ENCODE measurements at places on chromosomes 11 and 22. TPM values are rescaled to one million over a fixed set of nuclear protein-coding genes. Genes with fewer than 3 reads are reported as not detected.
A peak's percentile ranks its signal among the peaks of the same experiment; 100 is the strongest.

DNA sequence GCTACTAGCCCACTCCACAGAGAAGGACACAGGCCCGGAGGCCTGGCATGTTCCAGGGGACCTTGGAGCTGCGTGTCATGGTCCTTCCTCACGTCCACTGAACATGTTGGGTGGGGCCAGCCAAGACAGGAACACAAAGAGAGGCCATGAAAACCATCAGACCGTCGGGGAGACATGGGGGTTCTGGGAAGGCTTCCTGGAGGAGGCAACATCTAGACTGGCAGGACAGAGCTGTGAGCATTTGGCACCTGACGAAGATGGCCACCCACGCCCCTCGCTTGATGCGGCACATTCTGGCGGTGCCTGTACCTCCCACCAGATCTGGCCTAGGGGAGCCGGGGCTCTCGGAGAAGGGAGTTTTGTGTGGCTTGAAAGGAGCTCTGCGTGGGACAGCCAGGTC lies 24.7 kb upstream of the ARHGAP8 start:
- no peak for DNase-seq

- peak; percentile 52 for DNase-seq
Measured at GRCh38 chr11:62544581-62545436, 1.8 kb downstream of the AHNAK start.

DNA sequence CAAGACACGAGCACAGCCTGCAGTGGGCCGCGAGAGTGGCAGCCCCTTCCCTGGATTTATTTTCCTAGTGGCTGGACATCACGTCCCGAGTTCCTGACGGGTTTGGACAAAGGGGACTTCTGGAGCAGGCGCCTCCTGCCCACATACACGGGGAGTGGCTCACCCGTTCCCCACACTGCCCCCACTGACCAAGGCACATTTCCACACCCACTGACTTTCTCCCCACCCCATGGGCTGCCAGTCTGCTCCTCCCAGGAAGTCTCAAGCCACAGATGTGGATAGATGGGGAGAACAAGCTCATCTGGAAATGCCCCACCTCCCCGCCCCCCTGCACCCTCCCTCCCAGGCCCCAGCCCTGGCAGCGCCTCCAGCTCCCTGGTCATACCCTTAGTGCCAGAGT lies 34.0 kb upstream of the FADD start:
- no peak for DNase-seq

- DNase-seq: peak; percentile 94
Measured at GRCh38 chr11:65420979-65421793, 1.4 kb upstream of the NEAT1 start.

DNA sequence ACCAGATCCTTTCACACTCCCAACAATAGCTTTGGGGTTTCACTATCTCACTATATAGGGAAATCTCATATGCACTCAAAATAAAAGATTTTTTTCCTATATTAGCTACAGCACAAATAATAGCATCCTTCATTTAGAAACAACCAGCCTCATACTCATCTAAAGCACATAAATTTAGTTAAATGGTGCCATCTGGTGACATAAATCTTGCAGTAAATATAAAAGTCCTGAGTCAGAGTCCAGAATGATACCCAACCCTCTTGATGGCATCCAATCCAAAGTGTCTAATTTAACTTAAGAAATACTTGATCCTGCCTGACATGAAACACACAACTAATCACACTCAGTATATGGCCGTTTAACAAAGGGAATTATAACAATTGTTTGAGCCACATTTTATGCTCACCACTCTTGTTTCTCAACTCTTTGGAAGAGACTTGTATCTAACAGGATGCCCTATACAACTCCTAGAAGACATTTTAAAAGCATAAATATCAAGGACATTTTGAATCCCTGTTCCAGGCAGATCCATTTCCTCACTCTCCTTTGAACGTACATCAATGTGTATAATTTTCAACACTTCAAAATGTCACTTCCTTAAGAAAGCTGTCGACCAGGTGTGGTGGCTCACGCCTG lies 36.2 kb downstream of the DLG2 start:
- no peak for DNase-seq

GRCh38 chr11:128484172-128484571 lies 103.2 kb downstream of the ETS1 start:
- no peak for DNase-seq

DNA sequence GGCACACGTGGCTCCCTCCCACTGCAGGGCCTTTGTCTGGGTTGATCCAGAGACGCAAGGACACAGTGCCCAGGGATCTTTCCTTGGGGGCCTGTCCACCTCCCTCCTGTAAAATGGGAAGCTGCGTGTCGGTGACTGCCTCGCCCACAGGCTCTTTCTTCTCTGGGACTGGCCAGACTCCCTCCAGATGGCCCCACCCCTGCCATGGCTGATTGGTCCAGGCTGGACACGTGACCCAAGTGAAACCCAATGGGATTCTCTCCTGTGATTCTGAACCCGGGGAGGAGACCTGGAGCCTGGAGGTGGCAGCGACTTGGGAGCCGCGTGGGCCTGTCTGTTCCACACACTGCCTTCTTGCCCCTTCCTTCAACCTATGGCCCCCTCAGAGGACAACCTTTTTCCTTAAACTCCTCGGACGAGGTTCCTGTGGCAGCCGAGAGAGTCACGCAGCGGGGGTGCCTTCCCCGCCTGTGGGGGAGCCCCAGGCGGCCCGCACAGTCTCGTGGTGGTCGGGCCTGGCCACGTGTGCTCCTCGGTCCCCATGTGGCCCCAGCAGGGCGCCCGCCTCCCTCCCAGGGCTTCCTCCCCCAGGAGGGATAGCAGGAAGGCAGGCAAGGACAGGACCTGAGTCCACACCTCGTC lies 12.4 kb upstream of the MPPED1 start:
- DNase-seq: no peak

- DNase-seq: peak; percentile 70
Measured at GRCh38 chr11:113289431-113290187, 24.8 kb upstream of the TTC12 start.

DNA sequence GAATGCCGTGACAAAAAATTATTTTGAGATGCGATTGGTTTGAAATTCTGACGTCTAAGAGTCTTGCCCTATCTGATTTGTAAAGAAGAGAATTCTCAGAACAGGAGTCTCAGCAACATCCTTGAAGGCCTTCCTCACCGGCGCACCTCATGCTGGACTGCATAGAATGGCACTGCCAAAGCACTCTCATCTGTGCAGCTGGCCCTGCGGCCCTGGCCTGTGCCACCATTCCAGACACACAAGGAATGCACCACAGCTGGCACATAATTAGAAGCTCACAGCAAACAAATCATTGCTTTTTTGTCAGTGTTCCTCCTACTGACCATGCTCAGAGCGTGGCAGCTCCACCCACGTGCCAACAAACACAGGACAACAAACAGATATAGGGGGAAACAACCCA lies 166.0 kb downstream of the KIRREL3 start:
- DNase-seq: no peak

DNA sequence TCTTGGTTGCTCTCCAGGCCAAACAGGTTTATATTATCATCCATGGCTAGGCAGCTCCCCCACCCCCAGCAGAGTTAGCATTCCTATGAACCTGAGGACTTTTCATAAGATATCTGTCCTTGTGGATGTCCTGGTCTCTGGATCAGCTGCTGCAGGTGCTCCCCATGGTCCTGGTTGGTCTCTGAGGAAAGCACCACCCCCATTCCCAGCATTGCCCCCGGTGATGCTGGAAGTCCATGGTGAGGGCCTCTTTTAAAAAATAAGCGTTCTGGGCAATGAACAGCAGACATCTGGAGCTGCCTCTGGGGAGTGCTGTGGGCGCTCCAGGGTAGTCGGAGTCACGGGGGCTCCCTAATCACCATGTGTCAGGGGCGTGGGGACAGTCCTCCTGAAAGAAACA lies 26.6 kb downstream of the DKK3 start:
- no peak for DNase-seq

The KRTAP5-10 gene
- 0.20 TPM for total RNA-seq
